ENCODE measurements at places on chromosomes 16 and 17.

GRCh38 chr16:17327664-17328335 is 143.0 kb downstream of the XYLT1 start:
- DNase-seq = no peak

GRCh38 chr16:12749076-12749475 is 54.6 kb downstream of the CPPED1 start:
- DNase-seq = no peak

DNA sequence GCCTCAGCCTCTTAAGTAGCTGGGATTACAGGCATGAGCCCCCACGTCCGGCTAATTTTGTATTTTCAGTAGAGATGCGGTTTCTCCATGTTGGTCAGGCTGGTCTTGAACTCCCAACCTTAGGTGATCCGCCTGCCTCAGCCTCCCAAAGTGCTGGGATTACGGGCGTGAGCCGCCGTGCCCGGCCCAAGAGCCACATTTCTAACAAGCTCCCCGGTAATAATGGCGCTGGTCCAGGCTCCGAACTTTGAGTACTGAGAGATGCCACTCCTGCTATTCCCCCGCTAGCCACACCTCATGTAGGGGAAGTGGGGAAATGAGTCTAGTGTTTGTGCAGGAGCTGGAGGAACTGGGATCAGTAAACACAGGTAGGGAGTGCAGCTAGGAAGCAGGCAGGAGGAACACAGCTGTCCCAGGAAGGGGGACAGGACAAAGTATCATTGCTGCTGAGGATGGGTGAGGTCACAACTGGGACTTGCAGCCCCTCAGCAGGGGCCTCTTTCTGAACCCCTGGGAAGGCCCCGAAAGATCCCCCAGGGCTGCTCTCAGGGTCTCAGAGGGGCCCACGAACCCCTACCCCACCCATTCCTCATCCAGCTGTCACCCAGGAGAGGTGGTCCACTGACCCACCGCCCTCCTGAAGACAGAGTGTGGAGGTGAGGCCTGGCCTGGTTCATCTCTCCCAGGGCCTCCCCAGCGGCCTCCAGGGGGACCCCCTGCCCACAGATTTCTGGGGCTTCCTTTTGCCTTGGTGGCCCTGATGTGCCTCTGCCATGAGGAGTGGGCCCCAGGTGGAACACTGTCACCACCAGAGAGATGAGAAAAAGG is 3.7 kb upstream of the KREMEN2 start:
- no peak for DNase-seq

- no peak for DNase-seq
These were observed 19.4 kb downstream of the MYBBP1A start for GRCh38 chr17:4535667-4536258.

Measured in midbrain (tissue), 1 donor.